T follicular helper cell (primary cell): ENCODE measurements at places on chromosomes 7 and 10.

- DNase-seq: peak; percentile 43
These were observed 11.6 kb downstream of the HBP1 start for GRCh38 chr7:107180378-107180777.

- no peak for DNase-seq
These were observed 40.8 kb downstream of the PANK1 start for GRCh38 chr10:89604200-89604599.

GRCh38 chr7:108136191-108136688 is 6.1 kb upstream of the LAMB4 start:
- no peak for DNase-seq

- DNase-seq: no peak
These were observed 604 bp downstream of the SCART1 start for GRCh38 chr10:133454204-133454893.

- DNase-seq: no peak
These were observed 55.9 kb downstream of the RSU1 start for GRCh38 chr10:16761300-16761699.

DNA sequence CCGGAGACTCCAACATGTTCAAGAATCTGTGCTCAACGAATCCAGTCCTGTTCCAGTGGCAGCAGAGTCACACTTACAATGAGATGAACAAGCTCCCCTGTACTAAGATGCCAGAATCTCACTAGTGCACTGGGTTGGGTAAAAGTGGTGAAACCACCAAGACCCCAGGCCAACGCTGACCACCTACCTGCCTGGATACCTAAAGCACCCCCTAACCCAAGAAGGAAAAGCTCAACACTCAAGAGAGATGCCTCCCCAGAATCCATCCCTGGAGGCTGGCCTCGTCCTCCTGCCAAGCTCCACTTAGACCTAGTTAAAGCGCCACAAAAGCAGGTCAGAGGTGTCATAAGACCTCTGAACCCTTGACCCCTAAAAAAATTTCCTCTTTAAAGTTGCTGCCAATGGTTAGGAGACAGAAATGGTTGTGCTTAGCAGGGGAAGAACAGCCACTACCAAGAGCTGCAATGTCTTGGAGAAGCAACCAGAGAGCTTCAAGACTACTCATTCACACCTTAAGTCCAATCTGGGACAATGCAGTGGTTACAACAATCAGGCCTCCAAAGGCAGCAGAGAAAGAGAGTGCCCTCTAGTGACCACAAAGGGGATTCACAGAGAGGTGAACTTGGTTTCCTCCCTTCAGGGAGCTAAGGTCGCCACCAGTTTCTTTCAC is 94.6 kb upstream of the MACROH2A2 start:
- DNase-seq: no peak

DNA sequence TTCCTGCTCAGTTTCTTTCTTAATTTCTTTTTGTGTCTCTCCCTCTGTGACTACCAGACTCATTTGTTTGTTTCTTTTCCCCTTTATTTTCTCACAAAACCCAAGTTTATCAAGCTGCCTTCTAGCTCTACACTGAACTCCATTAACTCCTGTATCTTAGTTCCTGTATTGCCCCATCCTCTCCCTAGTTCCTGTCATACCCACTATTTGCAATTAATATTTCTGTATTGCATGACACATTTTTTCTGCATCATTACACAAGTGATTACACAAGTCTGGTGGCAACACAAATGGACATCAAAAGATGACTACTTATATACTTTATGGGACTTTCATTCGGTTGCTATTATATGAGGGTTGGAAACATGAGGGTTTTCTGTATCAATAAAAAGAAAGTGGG is 26.9 kb upstream of the OR9A4 start:
- no peak for DNase-seq

DNA sequence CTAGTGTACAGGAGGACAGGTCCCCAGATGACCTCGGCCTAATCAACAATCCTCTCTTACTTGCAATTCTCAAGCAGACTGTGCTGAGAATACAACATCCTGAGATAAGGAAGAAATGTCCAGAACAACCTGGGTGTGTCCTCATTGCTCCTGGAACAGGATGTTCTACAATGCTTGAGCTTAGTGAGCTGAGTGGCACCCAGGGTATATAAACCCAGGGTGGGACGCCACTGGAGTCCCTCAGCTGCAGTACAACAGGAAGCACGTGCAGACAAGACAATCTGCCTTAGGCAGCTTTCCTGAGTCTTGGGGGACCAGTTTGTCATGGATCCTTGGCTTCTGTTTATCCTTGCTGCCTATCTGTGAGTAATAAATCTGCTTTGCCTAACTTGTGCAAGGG is 27.7 kb upstream of the SLC25A13 start:
- DNase-seq: no peak

- DNase-seq: no peak
These were observed 99.0 kb downstream of the PON1 start for GRCh38 chr7:95225301-95225700.

DNA sequence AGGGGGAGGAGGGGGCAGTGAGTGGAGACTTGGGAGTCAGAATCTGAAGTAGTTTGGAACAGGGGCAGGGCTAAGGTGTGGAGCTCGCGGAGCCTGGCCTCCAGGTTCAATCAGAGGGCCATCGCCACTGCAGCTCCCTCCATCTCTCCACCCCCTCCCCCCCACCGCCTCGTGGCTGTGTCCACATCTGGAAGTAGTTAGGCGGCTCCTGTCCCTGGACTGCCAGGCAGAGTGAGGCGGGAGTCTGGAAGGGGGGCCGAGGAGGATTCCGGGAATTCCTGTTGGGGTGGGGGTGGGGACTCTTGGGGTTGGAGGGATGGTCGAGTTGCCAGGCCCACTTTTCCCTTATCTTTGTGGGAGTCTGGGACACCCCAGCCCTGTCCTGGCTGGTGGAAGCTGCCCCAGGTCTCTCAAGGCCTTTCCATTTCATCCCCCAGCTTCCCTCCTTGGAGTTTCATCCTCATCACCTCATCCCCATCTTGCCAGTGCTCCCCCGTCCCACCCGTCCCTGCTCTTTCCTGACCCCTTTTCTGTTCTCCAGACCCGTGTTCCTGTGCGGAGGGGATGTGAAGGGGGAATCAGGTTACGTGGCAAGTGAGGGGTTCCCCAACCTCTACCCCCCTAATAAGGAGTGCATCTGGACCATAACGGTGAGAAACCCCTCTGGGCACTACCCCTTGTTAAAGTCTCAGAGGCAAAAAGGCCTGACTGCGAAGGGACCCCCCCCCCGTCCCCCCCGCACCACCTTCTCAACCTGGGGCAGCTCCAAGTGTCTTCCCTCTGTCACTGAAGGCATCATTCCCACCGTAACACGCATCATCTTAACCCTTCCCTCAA is 944 bp downstream of the PCOLCE start:
- DNase-seq: no peak

DNA sequence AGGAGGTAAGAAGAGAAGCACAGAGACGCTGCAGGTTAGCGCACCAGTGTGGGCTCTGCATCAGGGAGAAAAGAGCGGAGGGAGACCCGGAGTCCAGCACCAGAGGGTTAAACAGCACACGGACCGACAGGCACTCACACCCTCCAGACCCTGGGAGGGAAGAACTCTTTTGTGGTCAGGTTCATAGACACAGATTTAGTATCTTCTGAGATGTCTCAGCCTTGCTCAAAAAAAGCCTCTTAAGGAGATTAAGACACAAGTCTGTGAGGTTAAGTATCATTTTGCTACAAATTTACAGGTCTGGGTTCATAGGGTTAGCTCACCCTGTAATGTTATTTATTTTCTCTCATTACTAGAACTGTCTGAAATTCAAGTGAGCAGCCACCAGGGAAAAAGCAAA is 16.8 kb upstream of the NDST2 start:
- no peak for DNase-seq

GRCh38 chr7:40015790-40016296 is 65.8 kb downstream of the CDK13 start:
- DNase-seq: no peak

- DNase-seq: no peak
These were observed 86.5 kb downstream of the TRIL start for GRCh38 chr7:28871631-28872030.

DNA sequence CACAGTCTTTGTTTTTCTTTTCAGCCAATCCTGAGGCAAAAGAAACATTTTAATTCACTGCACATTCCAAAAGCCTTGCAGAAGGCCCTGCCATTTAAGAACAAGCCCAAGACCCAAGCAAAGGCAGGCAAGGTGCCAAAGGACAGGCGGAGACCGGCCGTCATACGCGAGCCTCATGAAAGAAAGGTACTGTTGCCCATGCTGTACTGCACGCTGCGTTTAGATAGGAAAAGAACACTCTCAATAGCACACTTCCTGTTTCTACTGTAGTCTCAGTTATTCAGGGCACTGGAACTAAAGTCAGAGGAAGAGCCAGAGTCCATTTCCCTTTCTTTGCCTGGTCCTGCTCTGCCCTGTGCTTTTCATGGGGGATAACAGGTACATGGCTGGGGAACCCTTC is 47.6 kb downstream of the BMS1 start:
- no peak for DNase-seq

- DNase-seq: no peak
These were observed 181.2 kb upstream of the NOBOX start for GRCh38 chr7:144584726-144585125.

- DNase-seq: no peak
These were observed 248.1 kb downstream of the PLXNA4 start for GRCh38 chr7:132328047-132328620.

DNA sequence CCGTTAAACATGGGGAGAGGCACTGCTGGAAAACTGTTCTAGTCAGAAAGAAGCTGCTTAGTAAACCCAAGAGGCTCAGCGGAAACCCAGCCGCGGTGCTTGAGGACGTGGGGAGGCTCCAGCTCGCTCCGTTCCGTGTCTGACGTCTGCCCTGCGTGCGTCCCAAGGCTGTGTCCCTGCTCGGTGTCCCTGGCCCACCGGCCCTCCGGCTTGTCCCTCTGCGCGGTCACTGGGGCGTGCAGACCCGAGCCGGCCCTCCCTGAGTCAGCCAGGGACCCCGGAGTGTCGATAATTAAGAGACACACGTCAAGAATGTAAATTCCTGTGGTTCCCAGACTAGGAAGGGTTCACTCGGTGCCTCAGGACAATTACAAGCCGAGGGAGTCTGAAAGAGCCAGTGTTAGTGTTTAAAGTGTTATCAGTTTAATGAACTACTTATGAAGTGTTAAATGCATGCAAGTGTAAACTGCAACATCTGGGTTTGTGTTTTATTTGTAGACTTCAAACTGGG is 98.9 kb downstream of the WDR11 start:
- no peak for DNase-seq

DNA sequence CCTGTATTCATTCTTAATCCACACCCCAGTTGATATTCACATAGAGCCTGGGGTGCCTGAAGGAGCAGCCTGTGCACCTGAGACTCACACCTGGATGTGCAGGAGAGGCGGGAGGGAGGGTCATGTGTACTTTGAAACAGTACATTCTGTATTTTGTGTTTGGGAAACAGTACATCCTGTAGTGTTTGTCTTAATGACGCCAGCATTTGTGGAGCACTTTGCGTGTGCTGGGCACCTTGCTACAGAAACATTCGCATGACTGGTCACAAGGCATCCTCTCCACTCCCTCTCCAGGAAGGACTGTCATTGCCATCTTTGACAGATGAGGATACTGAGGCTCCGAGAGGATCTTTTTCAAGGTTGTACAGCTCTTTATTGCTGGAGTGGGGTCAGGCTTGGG is 132.1 kb downstream of the TACC2 start:
- no peak for DNase-seq

GRCh38 chr10:32360241-32360640 is 13.3 kb upstream of the EPC1 start:
- no peak for DNase-seq

DNA sequence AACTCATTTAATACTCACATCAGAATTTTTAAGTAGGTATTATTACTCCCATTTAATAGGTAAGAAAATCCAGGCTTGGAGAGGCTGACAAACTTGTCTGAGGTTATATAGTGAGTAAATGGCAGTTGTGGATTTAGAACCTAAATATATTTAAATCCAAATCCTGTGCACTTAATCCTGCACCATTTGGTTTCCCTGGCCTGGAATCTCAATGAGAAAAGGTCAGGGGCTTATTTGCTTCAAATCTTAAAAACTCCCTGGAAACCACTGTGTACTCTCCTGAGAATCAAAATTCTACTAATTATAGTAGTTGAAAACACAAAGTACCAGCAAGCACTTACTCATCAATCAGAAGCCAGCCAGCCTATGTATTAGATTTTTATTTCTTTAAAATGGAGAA is 97.7 kb downstream of the DNMBP start:
- no peak for DNase-seq

DNA sequence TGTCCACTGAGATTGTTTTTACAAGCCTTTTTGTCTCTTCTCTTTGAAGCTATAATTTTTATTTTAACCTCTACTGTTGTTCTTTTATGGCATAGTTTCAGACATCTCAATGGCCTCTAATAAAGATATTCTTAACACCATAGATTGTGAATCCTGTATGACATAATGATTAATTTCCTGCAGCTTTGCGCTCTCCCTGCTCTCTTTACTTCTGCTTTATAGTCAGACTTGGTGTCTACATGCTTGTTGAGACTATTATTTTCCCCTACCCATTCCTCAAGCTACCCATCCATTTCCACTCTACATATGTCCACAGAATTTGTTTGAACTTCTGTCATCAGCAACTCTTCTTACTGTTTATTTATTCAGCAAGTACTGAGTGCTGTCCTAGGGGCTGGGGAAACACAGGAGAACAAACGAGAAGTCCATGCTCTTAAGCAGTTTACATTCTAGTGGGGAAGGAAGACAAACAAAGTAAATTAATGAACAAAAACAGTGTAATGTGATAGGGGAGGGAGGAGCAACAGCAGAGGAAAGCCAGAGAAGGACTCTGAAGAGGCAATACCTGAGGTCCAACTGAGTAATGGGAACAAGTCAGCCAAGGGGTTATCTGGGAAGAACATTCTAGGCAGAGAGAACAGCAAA is 110.1 kb downstream of the CDK14 start:
- no peak for DNase-seq

DNA sequence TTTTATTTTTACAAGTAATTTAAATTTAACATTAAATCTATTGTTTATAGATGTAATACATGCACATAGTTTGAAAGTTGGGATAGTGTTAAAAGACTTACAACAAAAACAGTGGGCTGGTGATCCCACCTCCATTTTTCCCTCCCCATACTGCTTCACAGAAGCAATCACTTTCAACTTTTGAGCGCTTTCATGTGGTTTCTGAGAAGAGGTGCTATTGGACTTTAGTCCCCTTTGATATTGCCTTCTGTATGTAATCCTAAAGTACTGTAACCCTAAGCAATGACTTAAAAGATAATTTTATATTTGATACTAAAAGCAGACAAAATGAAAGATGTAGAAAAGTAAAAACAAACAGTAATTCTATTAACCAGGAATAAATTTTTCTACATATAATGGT is 88.1 kb upstream of the FAM171A1 start:
- DNase-seq: no peak
